ENCODE measurements at places on chromosomes 6 and 20.

DNA sequence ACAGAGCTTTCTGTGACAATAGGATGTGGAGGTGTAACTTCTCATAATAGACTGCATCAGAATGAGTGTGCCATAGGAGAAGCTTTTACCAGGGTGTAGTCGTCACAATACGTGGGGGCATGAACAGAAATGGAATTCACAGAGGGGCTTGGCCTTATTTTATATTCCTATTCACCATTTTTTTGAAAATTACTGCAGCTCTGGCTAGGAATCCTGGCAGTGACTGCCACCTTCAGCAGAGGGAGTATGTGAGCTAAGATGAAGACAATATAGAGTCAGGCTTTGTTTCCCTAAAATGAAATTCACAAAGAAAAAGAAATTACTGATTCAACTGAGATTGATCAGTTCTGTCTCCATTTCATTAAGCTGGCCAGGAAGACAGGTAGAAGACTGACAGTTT lies 13.9 kb downstream of the TOMM6 start:
- H3K4me3 ChIP-seq, result no peak overlapping the region
- H3K27me3 ChIP-seq, result no peaks in the 10 kb centered on the region
- peaks cover 2% of the 10 kb centered on the region for H3K36me3 ChIP-seq
- H3K27ac ChIP-seq, result no peak overlapping the region

DNA sequence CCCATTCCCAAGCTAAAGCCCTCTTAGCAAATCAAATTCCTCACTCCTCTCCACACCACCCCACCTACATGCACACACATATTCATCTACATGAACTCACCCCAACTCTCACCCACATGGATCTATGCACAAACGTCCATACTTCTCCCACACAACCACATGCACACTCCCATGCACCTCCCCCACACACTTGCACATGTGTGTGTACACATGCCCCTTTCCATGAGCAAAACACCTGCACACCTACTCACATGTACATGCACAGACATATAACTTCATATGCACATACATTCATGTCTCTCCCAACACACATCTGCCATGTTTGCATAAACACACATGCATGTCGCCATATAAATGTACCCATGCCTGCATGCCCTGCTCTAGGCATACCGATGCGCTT lies 22.8 kb upstream of the CST1 start:
- DNase-seq, result no peak
- no peak overlapping the region for H3K27ac ChIP-seq
- H3K4me3 ChIP-seq, result no peak overlapping the region
- H3K27me3 ChIP-seq, result no peaks in the 10 kb centered on the region

DNA sequence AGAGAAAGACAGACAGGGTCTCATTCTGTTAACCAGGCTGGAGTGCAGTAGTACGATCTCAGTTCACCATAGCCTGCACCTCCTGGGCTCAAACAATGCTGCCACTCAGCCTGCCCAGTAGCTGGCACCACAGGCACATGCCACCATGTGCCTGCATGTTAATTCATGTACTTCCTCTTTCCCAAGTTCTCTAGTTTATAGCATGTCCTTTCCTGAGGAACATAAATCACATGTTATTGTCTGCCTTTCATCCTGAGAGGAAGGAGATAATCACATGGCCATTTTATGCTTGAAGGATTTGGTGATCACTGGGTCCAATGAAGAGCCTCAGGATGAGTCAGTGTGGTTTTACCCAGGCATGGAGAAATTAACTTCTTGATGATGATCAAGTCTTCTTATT lies 47.9 kb downstream of the COL11A2 start:
- DNase-seq, result no peak
- no peaks in the 10 kb centered on the region for H3K36me3 ChIP-seq
- H3K27me3 ChIP-seq, result no peaks in the 10 kb centered on the region
- H3K4me3 ChIP-seq, result no peak overlapping the region

DNA sequence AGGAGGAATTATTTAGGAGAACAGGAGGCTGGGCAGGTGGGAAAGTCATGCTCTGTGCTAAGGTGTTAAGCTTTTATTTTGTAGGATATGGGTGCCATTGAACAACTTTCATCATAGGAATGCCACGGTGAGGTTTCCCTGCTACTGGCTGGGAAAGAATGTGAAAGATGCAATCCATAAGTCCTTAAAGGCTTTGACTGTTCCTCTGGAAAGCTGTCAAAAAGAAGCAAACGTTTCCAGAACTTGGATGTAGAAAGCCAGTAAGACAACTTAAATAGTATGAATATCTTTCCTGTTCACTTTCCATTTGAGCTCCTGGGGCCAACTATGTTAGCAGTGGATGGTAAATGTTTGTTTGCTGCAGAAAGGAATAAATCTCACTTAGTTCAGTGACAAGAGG lies 574.4 kb downstream of the RNF144B start:
- no peaks in the 10 kb centered on the region for H3K36me3 ChIP-seq
- no peaks in the 10 kb centered on the region for H3K4me1 ChIP-seq
- H3K27ac ChIP-seq, result no peak overlapping the region

DNA sequence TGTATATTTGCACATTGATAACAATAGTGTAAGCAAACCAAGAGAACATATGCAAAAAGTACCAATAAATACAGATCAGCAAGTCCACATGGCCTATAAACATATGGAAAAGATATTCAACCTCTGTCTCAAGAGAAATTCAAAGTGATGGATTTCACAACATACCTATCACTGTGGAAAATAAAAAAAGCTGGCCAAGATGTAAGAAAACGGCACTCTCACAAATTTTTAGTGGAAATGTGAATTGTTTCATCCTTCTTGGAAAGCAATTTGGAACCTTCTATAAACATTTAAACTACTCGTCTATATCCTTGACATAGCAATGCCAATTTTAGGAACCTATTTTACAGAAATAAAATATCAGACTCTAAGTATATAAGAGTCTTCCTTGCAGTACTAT lies 559.8 kb downstream of the QKI start:
- no peak overlapping the region for H3K4me3 ChIP-seq
- no peaks in the 10 kb centered on the region for H3K4me1 ChIP-seq
- no peak overlapping the region for H3K27ac ChIP-seq
- DNase-seq, result no peak
- no peaks in the 10 kb centered on the region for H3K36me3 ChIP-seq

- no peak overlapping the region for H3K27ac ChIP-seq
- no peak overlapping the region for H3K4me3 ChIP-seq
- H3K4me1 ChIP-seq, result no peaks in the 10 kb centered on the region
Observed at GRCh38 chr20:61419501-61419900, 167.4 kb downstream of the CDH4 start.

GRCh38 chr20:49657118-49657901 lies 56.4 kb downstream of the B4GALT5 start:
- peaks cover 21% of the 10 kb centered on the region for H3K36me3 ChIP-seq
- H3K27ac ChIP-seq, result peak overlapping the region; percentile 9
- H3K4me3 ChIP-seq, result no peak overlapping the region
- DNase-seq, result no peak
- H3K27me3 ChIP-seq, result no peaks in the 10 kb centered on the region

GRCh38 chr6:87995461-87995860 lies 52.2 kb upstream of the SPACA1 start:
- H3K4me1 ChIP-seq, result no peaks in the 10 kb centered on the region
- no peak overlapping the region for H3K4me3 ChIP-seq
- DNase-seq, result no peak
- H3K27me3 ChIP-seq, result no peaks in the 10 kb centered on the region
- H3K36me3 ChIP-seq, result no peaks in the 10 kb centered on the region
- H3K27ac ChIP-seq, result no peak overlapping the region

DNA sequence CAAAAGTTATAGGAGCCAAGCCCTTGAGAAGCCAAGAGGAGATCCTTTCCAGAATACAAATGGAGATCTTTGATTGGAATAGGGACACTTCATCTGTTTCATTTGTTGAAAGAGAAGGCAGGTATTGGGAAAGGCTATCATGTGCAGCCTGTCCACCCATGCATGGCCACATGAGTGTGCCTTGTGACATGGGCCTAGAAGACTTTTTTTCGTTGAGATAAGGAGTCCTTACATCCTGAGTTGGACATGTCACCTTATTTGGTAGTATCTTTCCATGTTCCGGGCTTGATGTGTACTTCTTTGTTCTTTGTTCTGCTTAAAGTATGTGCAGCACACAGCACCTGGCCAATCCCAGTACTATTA lies 42.1 kb upstream of the SYNCRIP start:
- H3K27me3 ChIP-seq, result no peaks in the 10 kb centered on the region
- DNase-seq, result no peak
- H3K36me3 ChIP-seq, result no peaks in the 10 kb centered on the region

GRCh38 chr6:938271-938905 lies 245.4 kb upstream of the EXOC2 start:
- H3K4me3 ChIP-seq, result no peak overlapping the region
- H3K27me3 ChIP-seq, result no peaks in the 10 kb centered on the region
- no peaks in the 10 kb centered on the region for H3K36me3 ChIP-seq

DNA sequence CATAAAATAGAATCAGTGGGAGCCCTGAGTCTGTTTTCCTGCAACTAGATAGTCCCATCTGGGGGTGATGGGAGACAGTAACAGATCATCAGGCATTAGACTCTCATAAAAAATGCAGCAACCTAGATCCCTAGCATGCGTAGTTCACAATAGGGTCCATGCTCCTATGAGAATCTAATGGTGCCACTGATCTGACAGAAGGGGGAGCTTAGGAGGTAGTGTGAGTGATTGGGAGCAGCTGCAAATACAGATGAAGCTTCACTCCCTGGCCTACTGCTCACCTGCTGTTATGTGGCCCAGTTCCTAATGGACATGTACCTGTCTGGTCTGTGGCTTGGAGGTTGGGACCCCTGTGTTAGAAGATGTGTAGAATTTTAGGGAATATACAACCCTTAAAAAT lies 904.5 kb upstream of the EPHA7 start:
- no peaks in the 10 kb centered on the region for H3K4me1 ChIP-seq
- H3K36me3 ChIP-seq, result no peaks in the 10 kb centered on the region
- no peak overlapping the region for H3K27ac ChIP-seq
- no peak for DNase-seq
- H3K4me3 ChIP-seq, result no peak overlapping the region

DNA sequence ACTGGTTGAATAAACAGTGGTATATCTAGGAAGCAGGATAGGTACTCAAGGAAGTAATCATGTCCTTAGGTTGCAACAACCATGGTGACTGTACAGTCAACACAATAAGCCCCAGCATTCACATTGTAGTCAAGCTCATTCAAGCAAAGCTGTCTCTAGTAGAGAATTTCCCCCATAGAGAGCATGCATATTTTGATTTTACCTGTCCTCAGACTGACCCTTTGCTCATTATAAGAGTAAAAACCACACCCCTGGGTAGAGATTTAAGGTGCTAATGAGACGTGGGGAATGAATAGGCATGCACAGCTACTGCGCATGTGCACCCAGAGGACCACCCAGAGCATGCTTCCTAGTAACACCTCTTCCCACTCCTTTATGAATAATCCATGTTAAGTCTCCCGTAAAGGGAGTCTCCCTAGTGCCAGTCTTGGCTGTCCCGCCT lies 6.1 kb upstream of the RNF8 start:
- H3K27ac ChIP-seq, result no peak overlapping the region
- no peaks in the 10 kb centered on the region for H3K36me3 ChIP-seq
- DNase-seq, result no peak
- no peaks in the 10 kb centered on the region for H3K27me3 ChIP-seq

DNA sequence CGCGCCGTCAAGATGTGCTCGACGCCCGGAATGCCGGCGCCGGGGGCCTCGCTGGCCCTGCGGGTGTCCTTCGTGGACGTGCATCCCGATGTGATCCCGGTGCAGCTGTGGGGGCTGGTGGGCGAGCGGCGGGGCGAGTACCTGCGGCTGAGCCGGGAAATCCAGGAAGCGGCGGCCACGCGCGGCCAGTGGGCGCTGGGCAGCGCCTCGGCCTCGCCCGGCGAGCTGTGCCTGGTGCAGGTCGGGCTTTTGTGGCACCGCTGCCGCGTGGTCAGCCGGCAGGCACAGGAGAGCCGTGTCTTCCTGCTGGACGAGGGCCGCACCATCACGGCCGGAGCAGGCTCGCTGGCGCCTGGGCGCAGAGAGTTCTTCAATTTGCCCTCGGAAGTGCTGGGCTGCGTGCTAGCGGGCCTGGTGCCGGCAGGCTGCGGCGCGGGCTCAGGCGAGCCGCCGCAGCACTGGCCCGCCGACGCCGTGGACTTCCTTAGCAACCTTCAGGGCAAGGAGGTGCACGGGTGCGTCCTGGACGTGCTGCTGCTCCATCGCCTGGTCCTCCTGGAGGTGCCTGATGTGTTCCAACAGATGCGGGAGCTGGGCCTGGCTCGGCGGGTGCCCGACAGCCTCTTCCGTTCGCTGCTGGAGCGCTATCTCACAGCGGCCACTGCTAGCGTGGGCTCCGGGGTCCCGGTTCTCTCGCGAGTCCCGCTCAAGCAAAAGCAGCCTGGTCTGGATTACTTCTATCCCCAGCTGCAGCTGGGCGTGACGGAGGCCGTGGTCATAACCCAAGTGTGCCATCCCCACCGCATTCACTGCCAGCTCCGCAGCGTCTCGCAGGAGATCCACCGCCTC lies 656 bp downstream of the TDRD6 start:
- no peak overlapping the region for H3K27ac ChIP-seq
- H3K4me3 ChIP-seq, result no peak overlapping the region
- H3K36me3 ChIP-seq, result no peaks in the 10 kb centered on the region
- no peaks in the 10 kb centered on the region for H3K27me3 ChIP-seq
- H3K4me1 ChIP-seq, result no peaks in the 10 kb centered on the region
- no peak for DNase-seq

GRCh38 chr20:9660236-9660868 lies 146.0 kb downstream of the LAMP5 start:
- no peaks in the 10 kb centered on the region for H3K4me1 ChIP-seq
- no peak overlapping the region for H3K27ac ChIP-seq
- H3K4me3 ChIP-seq, result no peak overlapping the region

DNA sequence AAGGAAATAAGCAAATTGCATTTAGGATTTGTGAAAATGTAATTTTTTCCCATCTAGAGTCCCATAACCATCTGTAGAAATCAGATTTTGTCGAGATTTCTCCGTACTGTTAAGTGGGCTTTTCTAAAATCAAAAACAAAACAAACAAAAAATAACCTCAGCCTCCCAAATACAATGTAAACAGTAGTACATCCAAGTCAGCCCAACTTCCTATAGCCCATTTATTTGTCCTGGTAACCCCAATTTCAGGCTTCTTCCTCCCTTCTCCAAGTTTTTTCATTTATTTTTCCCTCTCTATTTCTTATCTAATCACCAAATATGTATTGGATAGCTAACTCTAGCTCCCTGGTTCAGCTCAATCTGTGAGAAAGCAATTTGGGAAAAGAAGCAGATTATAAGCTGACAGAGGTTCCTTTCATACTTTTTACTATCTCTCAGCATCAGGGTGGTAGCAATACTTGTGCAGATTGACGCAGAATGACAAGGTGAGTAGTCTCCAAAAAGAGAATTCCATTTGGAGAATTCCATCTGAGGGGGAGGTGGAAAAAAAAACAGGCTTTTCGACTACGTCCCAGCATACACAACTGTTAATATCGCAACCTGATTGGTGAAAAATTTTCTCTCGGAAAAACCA lies 132.6 kb upstream of the BTN3A2 start:
- peak overlapping the region; percentile 72 for H3K4me3 ChIP-seq
- no peak overlapping the region for H3K27ac ChIP-seq
- DNase-seq, result no peak
- H3K36me3 ChIP-seq, result no peaks in the 10 kb centered on the region
- no peaks in the 10 kb centered on the region for H3K4me1 ChIP-seq
- H3K27me3 ChIP-seq, result no peaks in the 10 kb centered on the region

GRCh38 chr6:20581070-20581469 lies 46.8 kb downstream of the CDKAL1 start:
- H3K27me3 ChIP-seq, result no peaks in the 10 kb centered on the region
- no peak overlapping the region for H3K27ac ChIP-seq
- no peak overlapping the region for H3K4me3 ChIP-seq

- no peak for DNase-seq
- no peaks in the 10 kb centered on the region for H3K4me1 ChIP-seq
- H3K27me3 ChIP-seq, result no peaks in the 10 kb centered on the region
- no peak overlapping the region for H3K27ac ChIP-seq
Observed at GRCh38 chr20:34549291-34549928, 9.1 kb upstream of the MAP1LC3A start.
